Daoy (cell line): ENCODE measurements at places on chromosomes 1 and 21. TPM values are rescaled to one million over a fixed set of nuclear protein-coding genes. Genes with fewer than 3 reads are reported as not detected.

DNA sequence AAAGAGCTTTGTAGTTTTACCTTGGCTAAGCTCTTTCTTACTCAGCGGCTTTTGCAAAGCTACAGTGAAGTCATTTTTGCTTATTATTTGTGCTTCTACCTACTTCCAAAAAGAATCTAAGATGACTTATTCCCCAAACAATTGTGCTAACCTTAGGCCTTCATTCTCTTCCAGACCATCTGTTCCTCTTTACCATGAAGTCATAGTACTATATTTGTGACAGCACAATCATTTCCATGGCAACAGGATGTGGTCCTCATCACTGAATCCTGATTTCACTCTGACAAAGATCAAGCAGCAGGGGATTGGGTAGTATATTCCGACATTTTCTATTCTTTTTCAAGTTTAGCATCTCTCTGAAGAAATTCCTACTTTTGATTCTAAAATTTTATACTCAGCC lies 24.8 kb upstream of the NMNAT2 start:
- peak; percentile 23 for DNase-seq

DNA sequence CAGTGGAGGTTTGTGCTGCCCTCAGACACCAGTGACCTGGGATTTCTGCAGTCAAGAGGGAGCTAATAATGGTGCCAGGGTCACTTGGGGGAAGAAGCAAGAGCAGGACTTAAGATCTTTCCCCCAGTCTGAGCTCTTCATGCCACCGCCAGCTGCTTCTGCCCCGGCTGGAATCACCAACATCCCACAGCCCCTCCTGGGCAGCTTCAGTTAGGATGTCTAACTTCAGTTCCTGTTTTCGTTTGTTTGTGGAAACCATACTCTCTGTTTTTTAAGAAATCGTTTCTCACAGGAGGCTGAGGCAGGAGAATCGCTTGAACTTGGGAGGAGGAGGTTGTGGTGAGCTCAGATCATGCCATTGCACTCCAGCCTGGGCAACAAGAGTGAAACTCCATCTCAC lies 25.6 kb upstream of the PRDM2 start:
- DNase-seq: no peak

DNA sequence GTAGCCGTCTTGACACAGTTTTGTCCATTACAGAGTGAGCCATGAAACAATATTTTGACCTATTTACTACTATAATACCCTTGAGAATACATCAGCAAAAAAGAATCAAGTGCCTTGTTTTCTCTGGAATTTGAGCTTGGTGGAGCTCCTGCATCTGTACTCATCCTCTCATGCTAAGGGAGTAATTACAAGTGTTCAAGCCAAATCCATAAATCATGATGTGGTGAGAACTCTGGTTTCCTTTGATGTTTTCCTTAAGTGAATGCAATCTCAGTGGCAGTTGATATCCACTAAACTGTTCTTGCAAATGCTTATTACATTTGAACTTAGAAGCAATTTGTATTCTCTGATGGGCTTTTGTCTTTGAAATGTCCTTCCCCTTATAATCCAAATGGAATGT lies 824.6 kb upstream of the TMPRSS15 start:
- no peak for DNase-seq

- DNase-seq: peak; percentile 46
Observed at GRCh38 chr1:153652805-153653500, 5.5 kb upstream of the SNAPIN start.

- no peak for DNase-seq
Observed at GRCh38 chr1:241157435-241157834, 199.6 kb downstream of the RGS7 start.

- DNase-seq: no peak
Observed at GRCh38 chr1:177631770-177632169, 338.1 kb downstream of the SEC16B start.

GRCh38 chr1:59731591-59731990 lies 83.2 kb upstream of the HOOK1 start:
- no peak for DNase-seq

DNA sequence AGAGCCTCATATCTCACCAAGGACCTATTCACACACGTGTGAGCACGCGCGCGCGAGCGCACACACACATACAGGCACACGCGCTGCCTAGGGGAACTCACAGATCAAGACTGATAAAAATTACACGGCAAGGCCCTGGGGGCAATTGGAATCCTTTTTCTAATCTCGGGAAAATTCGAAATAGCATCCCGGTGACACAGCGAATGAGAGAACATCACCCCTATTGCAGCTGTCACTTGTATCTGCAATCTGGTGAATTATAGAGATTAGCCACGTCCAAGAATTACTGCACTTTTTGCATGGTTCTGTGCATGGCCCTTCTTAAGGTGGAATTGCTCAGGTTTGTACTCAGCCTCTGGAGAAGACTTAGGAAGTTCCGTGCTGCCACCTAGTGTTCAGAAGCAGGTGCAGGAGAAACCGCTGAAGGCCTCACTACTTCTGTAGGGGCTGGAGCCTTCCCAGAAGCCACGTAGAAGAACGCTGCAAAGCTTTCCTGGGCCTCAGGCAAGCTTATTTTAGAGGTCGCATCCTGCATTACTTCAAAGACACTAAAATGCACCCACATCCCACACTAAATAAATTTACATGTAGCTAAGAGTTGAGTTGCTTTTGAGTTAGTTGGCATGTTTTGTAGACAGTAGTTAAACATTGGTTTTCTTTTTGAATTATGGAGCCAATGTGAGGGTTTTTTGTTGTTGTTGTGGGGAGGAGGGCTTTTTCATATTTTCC lies 229.2 kb upstream of the CAMK1G start:
- DNase-seq: peak; percentile 83

DNA sequence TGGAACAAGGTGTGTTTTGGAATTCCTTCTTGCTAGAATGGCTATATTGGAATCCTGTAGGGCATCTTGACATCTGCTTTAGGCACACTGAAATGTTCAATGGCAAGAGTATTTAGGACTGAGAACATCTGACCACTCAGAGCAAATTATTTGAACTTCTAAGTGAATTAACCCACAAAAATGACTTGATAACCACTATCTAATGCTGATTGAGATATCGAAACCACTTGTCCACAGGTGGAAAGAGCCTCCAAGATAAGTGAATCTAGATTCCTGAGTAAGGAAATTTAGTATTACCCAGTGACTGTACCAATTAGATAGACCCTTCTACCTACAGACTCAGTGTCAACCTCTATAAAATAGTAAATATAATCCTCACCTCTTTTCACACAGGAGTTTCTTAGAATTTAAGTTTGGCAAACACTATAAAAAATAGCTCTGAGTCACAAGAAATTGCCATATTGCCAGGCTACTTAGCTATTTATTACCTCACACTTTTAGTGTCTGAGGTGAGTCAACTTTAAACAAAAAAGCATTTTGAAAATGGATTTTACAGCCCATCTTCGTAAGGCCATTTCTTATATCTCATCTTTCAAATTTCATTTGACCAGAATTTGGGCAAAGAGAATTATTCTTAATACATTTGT lies 421.8 kb downstream of the PTBP2 start:
- DNase-seq: peak; percentile 32

- peak; percentile 20 for DNase-seq
Observed at GRCh38 chr1:63873751-63874150, 99.9 kb downstream of the ROR1 start.

DNA sequence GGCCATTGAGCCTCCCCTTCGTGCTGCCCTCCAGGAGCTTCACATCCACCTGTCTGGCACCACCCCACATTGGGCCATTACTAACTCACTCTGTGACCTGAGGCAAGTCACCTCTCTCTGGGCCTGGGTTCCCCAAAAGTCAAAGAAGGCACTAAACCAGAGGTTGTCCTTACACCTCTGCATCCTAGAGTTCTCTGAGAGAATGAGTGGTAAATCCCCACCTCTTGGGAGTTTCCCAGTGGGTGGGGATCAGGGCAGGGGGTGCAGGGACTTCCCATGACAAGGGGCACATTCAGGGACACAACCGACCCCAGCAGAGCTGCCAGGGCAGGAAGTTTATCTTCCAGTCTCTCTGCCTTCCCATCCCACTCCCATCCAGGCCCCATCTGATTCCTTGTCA lies 99.7 kb downstream of the EPHB2 start:
- no peak for DNase-seq

- DNase-seq: no peak
Observed at GRCh38 chr1:30538226-30538992, 185.0 kb downstream of the MATN1 start.

DNA sequence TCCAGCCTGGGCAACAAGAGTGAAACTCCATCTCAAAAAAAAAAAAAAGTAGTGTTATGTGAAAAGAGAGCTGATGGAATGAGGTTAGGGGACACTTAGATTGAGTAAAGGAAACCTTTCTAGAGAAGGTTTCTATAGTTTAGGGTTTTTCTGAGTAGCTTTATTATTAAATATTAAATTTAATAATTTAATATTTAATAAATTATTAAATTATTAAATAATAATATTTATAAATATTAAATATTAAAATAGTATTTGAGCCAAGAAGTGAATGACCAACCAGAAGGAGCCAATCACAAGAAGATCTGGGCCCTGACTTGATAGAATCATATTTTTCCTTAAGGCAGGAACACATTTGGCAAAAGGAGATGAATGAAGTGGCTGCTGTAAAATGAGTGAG lies 50.7 kb downstream of the ALG6 start:
- no peak for DNase-seq

DNA sequence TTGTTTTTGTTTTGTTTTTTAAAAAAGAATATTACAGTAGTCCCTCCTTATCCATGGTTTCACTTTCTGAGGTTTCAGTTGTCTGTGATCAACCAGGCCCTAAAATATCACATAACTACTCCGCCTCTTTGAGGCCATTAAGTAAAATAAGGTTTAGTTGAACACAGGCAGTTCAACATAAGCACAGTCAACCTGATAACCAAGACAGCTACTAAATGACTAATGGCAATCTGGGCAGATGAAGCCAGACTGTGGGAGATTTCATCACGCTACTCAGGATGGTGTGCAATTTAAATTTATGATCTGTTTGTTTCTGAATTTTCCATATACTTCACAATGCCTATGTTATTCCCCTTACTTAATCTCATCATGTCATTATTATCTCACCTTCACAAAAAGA lies 30.1 kb downstream of the LDLRAD1 start:
- no peak for DNase-seq

- DNase-seq: peak; percentile 90
Observed at GRCh38 chr1:41870076-41870562, 48.6 kb downstream of the HIVEP3 start.

DNA sequence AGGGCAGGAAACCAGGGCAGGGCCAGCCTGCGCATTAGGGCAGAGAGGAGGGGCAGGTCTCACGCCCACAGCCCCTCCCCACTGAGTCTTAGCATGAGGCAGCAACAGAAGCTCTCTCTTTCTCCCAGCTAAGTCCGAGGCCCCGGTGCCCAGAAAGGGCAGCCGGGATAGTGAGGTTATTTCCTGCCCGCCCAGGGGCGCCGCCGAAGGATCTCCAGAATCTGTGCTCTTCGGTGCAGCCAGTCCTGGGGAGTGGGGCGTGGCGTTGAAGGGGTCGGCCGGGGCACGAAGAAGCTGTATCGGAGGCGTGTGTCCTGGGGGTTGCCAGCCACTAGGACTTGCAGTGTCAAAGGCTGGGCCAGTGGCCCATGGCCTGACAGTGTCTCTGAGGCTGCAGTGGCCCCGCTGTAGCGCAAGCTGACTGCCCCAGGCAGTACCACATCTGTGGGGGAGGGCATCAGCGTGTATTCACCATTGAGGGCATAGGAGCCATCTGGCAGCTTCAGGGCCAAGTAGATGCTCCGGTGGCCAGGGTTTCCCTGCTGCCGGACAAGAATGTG lies 7.8 kb downstream of the ADAMTS4 start:
- no peak for DNase-seq

DNA sequence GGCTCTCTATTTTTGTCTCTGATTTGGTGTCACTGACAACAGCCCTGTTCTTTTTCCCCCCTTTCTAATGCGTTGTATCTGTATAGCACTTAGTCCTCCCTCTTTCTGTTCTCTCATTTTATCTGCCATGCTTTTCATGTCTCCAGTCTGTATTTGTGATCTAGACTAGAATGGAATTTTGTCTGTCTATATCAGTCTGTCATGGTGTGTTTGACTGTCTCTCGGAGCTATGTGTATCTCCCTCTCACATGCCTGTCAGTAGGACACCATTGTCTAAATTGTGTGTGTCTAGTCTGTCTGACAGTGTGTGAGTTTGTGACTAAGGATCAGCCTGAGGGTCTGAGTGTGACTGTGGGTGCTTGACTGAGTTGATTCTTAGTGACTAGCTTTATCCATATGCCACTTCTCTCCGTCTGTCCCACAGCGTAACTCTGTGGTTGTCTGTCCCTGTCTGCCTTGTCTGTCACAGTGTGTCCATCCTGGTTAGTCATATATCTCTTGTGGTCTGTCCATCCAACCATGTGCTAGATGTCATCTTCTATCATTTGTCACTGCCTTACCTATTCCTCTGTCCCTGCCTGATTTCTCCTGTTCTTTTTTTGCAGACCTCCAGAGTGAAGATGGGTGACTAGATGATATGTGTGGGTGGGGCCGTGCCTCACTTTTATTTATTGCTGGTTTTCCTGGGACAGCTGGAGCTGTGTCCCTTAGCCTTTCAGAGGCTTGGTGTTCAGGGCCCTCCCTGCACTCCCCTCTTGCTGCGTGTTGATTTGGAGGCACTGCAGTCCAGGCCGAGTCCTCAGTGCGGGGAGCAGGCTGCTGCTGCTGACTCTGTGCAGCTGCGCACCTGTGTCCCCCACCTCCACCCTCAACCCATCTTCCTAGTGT lies 1.4 kb upstream of the B4GALT2 start:
- DNase-seq: no peak

DNA sequence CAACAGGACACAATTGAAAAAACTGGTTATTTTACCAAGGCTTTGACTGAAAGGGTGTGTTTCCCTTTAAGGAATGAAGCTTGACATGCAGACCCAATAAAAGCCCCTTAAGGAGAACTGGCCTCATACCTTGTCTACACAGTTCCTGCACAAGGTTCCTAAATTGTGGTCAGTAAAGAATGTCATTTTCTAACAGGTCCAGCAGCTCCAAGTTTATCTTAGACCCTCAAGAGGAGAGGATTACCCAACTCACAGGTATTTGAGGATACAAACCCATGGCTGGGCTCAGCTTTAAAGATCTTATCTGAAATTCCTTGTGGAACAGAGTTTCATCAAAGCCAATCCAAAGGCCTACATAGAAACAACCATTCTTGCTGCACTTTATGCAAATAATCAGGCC lies 31.4 kb upstream of the CBR3 start:
- no peak for DNase-seq

GRCh38 chr1:232059726-232060374 lies 433.3 kb downstream of the DISC1 start:
- DNase-seq: no peak

Gene TMEM269
- total RNA-seq: 0.03 TPM in 1 of 2 replicates, not detected in the other

Gene CYP4A22
- total RNA-seq: not detected in 2 replicates

Gene THEM5
- not detected in 2 replicates for total RNA-seq

Gene MRPL20
- 303 and 385 TPM in 2 replicates for total RNA-seq

Gene S1PR1
- total RNA-seq: 0.63 and 1.4 TPM in 2 replicates

Gene ANXA9
- total RNA-seq: 0.24 TPM in 1 of 2 replicates, not detected in the other

Gene STX12
- total RNA-seq: 36.8 and 38.7 TPM in 2 replicates

Gene GJA4
- total RNA-seq: not detected in 2 replicates

Gene CYP2J2
- total RNA-seq: 4.2 and 4.7 TPM in 2 replicates

Gene DMRTA2
- total RNA-seq: 24.9 and 29.2 TPM in 2 replicates

Gene TENT5C
- total RNA-seq: under 0.01 TPM in 1 of 2 replicates, not detected in the other

Gene RNU1-2
- 306 and 832 TPM in 2 replicates for total RNA-seq
